Hypothalamus (tissue), 51 donors: ENCODE measurements at places on chromosomes 3 and 15.

DNA sequence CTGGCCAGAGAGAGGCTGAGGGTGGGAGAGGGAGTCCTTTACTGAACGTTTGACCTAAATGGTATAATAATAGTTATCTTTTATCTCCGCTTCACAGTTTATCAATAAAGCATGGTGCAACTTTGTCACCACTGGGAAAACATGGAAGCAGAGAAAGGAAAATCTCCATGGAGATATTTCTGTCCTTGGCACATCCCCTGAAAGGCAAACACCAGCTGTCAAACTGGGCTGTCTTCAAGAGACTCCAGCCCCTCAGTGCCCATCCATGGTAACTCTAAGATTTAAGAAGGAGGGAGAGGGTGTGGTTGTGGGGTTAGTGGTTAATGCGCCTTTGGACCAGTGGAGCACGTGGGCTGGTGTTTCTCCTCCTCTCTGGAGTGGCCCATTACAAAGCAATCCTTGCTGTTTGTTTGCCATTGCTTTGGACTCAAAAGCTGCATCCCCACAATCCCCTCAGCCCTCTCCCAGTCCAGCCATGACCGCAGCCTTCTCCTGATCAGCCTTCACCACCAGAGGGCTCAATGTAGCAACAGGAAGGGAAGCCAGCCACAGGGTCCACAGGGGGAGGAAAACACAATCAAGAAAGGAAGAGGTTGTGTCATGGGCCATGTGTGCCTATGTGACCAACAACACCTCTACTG is 38.2 kb upstream of the FAM174B start:
- no peak for DNase-seq

GRCh38 chr3:61451841-61452240 is 109.5 kb upstream of the PTPRG start:
- no peak for DNase-seq

GRCh38 chr3:68088216-68088615 is 433.8 kb upstream of the SUCLG2 start:
- DNase-seq: no peak

- no peak for DNase-seq
Observed at GRCh38 chr3:31873254-31873820, 107.7 kb downstream of the OSBPL10 start.

GRCh38 chr3:32372213-32372490 is 19.5 kb upstream of the CMTM7 start:
- no peak for DNase-seq

DNA sequence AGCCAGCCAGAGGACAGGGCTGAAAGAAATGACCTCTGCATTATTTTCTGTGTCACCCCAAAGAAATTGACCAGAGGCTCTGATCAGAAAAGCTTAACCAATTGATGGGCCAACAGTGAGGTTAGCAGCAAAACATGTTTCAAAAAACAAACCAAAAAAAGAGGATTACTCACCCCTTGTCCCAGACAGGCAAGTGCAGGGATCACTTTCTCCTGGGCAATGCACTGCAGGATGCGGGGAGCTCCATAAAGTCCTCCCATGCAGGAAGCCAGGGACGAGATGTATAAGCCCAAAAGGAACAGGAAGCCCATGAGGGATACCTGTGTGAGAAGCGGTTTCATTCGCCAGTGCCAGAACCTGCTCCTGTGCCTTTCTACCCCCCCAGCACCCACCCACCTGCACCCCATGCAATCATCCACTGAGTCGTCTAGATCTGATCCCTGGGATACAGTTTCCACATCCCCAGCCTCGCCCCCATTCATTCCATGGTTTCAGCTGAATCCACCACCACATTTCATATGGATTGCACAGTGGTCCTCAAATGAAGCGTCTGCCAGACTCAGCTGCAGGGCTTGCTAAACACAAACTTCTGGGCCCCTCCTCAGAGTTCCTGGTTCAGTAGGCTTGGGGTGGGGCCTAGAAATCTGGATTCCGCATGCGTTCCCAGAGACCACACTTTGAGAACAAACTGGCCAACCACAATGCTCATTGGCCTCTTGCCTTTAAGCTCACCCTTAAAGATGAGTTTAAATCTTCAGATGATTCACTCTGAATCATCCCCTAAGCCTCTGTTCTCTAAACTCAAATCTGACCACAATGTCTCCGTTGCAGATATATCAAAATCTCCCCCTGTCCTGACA is 54.4 kb upstream of the HEG1 start:
- DNase-seq: no peak

DNA sequence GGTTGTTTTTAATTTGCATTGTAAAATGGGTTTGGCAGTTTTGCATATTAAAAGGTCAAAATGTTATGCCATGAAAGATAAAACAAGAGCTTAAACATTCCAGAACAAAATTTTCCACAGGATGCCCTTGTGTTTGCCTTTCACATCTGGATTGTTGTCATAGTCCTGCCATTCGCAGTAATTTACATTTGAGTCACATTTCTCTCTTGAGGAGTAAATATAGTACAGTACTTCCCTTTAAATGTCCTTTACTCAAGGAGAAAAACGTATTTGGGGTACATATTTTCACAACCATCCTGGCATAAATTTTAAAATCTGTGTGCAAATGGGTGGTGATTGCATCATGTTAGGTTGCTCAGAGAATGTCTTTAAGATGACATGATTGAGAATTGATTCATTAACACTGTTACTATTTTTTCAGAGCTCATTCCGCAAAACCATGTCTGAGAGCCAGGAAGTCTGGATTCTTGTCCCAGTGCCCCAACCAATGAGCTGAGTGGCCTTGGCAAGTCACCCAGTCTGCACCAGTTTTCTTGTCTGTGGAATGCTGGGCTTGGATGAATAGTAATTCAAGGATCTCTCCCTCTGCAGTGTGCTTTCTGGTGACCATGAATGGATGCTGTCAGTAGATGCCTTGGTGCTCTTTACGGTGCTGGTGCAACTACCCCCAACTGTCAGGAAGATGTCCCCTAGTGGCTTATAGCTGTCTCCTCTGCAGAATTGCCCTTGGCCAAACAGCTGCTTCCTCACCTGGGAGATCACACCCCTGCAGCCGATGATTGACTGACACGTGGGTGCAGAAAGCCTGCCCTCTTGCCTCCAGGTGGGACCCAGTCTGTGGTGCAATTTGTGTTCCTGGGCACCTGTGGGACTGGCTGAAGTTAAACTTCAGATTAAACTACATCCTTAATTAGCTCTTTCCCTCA is 43.0 kb downstream of the ABHD5 start:
- no peak for DNase-seq

DNA sequence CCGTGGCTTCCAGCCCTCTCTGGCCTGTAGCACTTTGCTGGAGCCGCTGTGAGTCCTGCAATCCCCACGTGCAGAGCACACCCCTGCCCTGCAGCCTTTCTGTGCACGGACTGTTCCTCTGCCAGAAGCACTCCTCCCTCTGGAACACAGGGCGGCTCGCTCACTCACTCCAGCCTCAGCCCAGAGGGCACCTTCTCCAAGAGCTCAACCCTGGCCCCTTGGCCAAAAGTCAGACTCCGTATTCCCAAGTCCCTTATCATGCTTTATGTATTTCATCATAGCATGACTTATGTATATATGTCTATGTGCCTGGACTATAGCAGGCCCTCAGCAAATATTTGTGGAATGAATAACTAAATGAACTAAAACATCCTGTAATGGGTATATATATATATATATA is 63.2 kb downstream of the ASB7 start:
- DNase-seq: no peak
